HS-5 (cell line): ENCODE measurements at places on chromosomes 12 and 14.

DNA sequence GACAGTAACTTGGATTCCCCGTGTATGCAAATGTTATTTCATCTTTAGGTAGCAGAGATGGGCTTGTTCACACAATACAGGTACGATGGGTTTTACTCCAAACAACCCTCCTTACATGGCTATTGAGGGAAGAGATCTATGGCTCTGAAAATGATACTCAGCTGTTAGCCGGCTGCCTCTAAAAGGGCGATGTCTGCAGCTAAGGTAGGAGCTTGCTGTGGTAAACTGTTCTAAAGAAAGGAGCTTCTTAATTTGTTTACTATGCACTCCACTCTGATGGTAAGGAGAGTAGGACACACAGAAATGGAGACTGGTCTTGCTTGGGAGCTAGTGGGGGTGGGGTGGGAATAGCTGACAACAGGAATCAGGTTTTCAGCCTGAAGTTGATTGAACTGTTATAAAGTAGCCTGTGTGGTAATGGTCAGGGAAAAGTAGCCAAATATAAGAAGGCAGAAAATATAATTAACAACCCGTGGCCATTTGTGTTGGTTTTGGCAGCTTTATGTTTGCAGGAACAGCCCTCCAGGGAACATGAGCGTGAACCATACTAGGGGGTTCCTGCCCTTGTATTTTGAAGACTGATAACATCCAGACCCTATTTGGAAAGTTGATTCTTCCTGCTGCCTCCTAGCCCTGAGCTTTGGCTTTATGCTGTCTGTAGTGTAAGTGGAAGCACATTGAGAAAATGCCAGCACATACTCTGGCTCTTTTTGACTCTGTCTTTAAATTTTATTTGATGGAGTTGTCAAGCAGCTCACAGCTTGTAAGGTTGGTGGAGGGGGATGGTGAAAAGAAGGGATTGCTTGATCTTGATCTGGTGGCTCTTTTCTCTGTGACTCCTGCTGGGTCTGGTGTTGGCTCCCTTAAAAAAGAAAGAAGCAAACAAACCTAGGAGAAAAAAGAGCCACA lies 929.8 kb downstream of the DIO2 start:
- no peak for DNase-seq

GRCh38 chr12:75545636-75546035 lies 34.2 kb upstream of the KRR1 start:
- DNase-seq, result no peak

DNA sequence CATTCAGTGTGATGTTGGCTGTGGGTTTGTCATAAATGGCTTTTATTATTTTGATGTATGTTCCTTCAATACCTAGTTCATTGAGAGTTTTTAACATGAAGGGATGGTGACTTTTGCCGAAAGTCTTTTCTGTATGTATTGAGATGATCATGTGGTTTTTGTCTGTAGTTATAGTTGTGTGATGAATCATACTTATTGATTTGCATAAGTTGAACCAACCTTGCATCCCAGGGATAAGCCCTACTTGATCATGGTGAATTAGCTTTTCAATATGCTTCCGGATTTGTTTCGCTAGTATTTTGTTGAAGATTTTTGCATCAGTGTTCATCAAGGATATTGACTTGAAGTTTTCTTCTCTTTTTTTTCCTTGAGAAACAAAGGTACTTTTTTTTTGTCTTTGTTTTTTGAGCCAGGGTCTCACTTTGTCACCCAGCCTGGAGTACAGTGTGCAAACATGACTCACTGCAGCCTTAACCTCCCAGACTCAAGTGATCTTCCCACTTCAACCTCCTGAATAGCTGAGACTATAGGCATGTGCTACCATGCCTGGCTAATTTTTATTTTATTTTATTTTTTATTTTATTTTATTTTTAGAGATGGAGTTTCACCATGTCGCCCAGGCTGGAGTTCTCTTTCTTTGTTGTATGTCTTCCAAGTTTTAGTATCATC lies 121.3 kb downstream of the FUT8 start:
- DNase-seq, result no peak

DNA sequence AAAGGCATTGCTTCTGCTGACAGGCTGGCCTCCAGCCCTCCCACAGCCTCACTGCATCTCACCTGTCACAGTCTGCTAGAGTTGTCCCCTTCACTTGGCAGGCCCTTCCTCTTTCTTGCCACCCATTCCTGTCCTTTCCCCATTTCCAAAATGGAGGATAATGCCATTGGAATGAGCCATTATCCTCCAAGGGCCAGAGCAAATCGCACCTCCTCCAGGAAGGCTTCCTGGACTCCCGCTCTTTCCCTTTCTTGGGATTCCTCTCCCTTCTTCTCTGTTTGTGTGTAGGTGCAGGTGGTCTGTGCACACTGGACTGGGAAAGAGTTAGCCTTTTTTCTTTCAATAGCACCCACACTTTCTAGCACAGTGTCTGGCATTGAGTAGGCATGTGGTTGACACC lies 3.8 kb downstream of the KRT82 start:
- no peak for DNase-seq
